ENCODE measurements at places on chromosomes 12 and 14. TPM values are rescaled to one million over a fixed set of nuclear protein-coding genes. Genes with fewer than 3 reads are reported as not detected.

- no peak for DNase-seq
These were observed 5.4 kb upstream of the NR4A1 start for GRCh38 chr12:52045794-52046199.

The FAM90A1 gene
- total RNA-seq = 0.34 TPM

- DNase-seq = peak; percentile 83
These were observed 2.1 kb upstream of the SLC11A2 start for GRCh38 chr12:51028126-51028812.

The TAS2R31 gene
- total RNA-seq = 4.3 TPM

DNA sequence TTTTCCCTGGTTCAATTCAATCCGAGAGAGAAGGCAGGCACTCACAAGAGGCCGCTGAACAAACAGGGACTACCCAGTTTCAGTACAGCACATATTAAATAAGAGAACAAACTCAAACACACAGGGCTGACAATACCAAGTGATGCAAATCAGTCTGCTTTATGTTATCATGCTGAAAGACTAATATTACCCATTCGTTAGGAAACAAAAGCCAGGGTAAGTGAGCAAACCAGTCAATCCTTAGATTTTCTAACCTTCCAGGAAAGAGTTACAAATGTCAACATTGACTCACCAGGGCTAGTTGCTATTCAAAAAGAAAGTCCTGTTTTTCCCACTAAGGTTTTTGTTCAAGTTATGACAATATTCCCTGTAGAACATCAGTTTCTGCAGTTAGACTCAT, 246.2 kb downstream of the C12orf42 start:
- peak; percentile 15 for DNase-seq

- no peak for DNase-seq
These were observed 114.8 kb upstream of the RFLNA start for GRCh38 chr12:124179936-124180607.

GRCh38 chr12:3055026-3055703, 22.0 kb upstream of the TSPAN9 start:
- DNase-seq = no peak

DNA sequence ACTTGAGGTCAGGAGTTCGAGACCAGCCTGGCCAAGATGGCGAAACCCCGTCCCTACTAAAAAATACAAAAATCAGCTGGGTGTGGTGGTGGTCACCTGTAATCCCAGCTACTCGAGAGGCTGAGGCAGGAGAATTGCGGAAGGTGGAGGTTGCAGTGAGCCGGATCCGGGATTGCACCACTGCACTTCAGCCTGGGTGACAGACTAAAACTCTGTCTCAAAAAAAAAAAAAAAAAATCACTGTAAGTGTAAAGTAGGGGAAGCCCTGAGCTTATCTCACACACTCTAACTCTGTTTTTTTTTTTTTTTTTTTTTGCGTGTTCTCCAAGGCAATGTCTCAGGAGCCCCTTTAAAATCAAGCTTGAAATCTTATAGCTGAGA, 421 bp upstream of the RBMS2 start:
- no peak for DNase-seq

The TMCC3 gene
- 4.3 TPM for total RNA-seq

The SPX gene
- total RNA-seq = 6.4 TPM

DNA sequence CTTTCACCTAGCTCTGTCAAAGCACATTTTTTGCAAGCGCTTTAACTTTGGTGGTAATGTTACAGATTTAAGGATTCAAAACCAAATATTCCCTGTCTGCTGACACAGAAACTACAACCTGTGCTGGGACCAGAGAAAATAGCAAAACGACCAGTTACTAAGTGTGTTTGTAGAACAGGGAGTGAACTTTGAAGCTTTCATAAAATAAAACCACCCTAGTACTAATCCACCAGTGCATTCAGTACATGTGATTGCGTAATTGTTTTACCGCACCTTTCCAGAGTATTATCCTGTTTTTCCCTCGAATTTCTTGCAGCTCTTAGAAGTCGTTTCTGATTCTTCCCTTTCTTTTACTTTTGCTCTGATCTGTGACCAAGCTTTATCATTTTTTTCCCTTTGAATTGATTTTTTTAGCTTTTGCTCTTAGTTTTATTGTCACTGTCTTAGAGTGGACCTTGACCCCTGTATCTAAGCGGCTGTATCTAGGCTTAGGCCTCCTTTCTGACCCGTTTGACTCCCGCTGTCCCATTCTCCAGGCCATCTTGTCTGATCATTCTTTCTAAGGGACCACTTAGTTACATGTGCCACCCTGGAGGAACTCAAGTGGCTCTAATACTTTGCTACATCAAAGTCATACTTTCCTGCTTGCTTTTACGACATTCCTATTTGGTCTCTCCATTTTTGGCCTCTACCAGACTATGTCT, 429.4 kb downstream of the PCNX1 start:
- peak; percentile 42 for DNase-seq

- peak; percentile 74 for DNase-seq
These were observed 9.4 kb downstream of the LHX5 start for GRCh38 chr12:113462117-113462774.

Data from Caco-2 (cell line).